RCC 7860 (cell line): ENCODE measurements at places on chromosomes 11 and 22.

DNA sequence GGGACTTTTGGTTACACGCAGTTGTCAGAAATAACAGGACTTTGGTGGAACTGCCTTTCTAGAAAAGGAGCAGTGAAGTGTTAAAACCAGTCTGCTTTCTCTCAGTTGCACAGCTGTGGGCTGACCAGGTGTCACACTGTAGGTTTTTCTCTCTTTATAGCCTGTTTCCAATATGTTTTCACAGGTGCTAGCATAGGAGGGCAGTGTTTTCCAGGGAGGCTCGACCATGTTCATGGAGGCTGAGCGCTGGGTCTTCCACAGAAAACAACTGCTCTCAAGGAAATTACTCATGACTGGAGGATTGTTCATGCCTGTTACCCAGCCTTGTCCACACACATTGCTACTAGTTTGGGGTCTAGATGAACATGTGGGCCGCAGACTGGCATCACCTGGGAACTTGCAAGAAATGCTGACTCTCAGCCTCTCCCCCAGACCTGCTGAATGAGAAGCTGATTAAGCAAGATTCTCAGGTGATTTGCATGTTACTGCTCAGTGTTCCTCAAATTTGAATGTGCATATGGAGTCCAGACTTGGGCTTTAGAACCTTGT is 157.7 kb downstream of the MAML2 start:
- no peak for DNase-seq

DNA sequence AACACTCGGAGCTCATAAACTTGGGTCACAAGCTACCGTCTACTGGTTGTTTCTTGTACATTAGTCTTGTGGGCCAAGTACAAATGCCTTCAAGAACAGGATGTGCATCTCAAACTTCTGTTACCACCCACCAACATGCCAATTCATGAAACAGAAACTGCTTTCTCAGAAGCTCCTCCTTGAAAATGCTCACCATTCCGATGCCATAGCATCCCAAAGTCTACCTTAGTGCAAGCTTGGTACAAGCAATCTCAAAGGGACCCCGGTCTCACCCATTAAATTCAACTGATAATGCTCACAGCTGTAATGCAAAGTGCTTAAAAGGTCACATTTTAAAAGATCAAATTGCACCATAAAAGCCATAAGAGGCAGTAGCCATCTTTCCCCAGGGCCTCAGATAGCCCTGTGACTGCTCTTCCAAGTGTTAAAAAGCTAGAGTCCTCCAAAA is 31.8 kb upstream of the CCDC34 start:
- DNase-seq: no peak

DNA sequence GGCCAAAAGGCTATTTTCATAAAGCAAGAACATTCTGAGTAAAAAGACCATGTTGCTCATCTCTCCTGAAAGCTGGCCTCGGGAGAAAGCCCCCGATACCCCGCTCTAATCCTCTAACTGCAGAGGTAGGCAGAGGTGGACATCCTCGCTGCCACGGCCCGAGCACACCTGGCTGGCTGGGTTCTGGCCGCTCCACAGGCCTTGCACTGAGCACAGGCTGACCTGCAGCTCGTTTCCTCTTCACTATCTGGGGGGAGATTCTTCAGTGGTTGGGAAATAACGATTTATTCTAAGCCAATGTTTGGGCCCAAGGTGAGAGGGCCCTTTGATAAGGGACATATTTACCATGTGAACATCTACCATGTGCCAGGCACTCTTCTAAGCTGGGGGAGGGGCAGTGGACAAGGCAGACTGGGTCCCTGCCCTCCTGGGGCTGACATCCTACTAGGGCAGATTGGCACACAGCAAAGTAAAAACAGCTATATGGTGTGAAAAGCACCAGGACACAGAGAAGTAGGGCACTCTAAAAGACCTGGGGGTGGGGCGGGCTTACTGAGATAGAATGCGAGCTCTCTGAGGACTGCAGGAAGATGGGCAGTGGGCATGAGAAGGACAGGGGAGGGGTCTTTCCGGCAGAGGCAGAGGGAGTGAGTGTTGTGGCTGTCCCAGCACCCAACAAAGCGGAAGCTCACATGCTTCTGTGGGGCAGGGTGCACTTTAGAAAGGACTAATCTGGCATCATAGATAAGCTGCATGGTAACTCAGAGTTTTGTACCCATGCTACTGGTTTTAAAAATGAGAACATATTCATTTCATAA is 65.5 kb upstream of the ARFGAP3 start:
- no peak for DNase-seq

GRCh38 chr11:43908191-43908590 is 27.6 kb downstream of the ALKBH3 start:
- no peak for DNase-seq

- DNase-seq: no peak
Measured at GRCh38 chr11:17972987-17973386, 39.9 kb downstream of the SERGEF start.

- DNase-seq: no peak
Measured at GRCh38 chr11:83006877-83007330, 64.8 kb downstream of the RAB30 start.

GRCh38 chr11:62652161-62653006 is 718 bp downstream of the INTS5 start:
- no peak for DNase-seq

GRCh38 chr22:29125443-29125778 is 52.6 kb downstream of the KREMEN1 start:
- DNase-seq: no peak

GRCh38 chr11:134878785-134879184 is 466.7 kb upstream of the B3GAT1 start:
- no peak for DNase-seq

GRCh38 chr11:83002053-83002452 is 69.6 kb downstream of the RAB30 start:
- DNase-seq: no peak

- DNase-seq: no peak
Measured at GRCh38 chr11:14386895-14387480, 28.0 kb upstream of the RRAS2 start.

GRCh38 chr11:73465871-73466270 is 89.7 kb downstream of the RELT start:
- no peak for DNase-seq

- peak; percentile 97 for DNase-seq
Measured at GRCh38 chr22:18031695-18032454, 7.5 kb upstream of the MICAL3 start.

- DNase-seq: no peak
Measured at GRCh38 chr22:33776491-33776890, 143.8 kb downstream of the LARGE1 start.

DNA sequence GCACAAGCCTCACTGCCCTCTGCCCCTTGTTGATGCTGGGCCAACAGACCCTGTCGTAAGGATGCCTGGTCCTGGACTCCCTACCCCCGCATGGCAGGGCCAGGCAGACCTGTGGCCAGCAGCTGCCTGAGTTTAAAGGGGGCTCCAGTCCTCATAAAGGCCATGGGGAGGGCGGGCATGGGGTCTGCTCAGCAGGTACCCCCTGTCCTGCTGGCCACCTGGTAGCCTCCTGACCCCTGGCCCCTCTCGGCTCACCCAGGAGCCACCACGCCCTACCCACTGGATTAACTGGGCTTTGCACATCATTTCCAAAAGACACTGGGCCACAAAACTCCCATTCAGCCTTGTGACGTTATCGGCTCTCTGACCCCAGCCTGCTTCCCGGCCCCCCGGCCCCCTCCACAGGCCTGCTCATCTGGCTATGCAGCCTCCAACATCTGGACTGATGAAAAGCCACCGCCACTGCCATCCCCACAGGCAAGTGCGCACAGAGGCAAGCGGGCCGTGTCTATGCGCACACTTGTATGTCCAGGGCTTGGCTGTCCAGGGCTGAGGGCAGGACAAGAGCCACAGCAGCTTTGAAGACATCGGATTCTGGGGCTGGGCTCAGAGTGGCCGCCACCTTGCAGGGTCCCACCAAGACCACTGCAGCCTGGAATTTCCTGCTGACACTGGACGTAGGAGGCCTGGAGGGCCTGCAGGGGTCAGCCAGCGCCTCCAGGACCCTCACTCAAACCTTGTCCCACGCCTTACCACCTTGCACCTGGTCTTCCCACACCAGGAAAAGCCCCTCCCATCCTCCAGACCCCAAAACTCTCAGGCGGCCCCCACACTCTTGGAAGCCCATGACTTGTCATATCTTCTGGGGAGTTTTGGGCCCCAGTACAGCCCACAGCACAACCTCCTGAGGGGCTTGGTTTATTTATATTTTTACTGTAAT is 48.7 kb downstream of the IGF2 start:
- DNase-seq: no peak

- DNase-seq: peak; percentile 89
Measured at GRCh38 chr11:81005595-81005994, 1564.8 kb upstream of the TENM4 start.

- no peak for DNase-seq
Measured at GRCh38 chr11:36248436-36248835, 40.8 kb downstream of the COMMD9 start.

DNA sequence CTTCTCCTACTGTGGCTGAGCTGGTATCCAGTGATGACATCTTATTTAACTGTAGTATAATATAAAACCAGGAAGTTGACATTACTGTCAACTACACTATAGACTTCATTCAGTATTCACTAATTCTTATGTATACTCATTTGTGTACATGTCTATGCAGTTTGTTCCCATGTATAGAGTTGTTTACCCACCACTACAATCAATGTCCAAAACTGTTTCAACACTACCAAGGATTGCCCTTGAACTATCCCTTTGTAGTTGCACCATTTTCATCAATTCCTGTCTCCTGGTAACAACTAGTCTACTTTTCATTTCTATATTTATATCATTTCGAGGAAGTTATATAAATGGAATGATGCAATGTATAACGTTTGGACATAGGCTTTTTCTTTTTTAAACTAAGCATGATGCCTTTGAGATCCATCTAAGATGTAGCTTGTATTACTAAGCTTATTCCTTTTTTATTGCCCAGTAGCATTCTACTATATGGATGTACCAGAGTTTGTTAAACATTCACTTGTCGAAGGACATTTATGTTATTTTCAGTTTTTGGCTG is 39.2 kb downstream of the TMEM135 start:
- DNase-seq: no peak

GRCh38 chr22:47421846-47422245 is 659.4 kb downstream of the TBC1D22A start:
- no peak for DNase-seq

DNA sequence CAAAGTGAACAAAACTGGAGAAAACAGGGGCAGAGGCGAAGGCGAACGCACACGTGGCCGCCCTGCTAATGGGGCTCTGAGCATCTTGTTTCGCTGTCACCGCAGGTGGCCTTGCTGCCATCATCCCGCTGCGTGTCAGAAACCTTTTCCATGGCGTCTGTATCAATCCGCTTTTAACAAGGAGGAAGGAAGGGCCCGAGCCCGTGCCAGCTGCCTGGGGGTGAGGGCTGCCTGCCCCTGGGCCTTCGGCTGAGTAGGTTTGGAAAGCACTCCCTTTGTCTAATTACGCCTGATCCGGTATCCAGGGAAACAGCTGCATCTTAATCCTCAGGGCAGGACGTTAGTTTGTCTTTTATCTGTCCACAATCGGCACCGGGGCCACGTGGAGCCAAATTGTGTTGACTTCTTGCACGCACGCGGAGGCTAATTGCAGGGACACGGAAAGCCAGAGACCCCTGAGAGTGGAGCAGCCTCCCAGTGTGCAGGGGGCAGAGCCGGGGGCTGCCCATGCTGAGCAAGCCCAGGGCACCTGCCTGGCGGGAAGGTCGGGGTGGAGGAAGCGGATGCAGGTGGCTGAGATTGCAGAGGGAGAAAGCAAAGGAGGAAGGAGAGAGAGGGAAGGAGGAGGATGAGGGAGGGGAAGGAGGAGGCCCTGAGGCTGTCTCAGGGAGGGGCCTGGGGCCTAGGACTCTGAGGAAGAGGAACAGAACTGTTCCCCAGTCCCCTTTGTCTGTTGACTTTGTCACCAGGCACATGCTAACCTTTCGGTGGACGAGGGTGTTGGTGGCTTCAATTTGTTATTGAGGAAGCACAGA is 19.2 kb upstream of the TH start:
- no peak for DNase-seq

DNA sequence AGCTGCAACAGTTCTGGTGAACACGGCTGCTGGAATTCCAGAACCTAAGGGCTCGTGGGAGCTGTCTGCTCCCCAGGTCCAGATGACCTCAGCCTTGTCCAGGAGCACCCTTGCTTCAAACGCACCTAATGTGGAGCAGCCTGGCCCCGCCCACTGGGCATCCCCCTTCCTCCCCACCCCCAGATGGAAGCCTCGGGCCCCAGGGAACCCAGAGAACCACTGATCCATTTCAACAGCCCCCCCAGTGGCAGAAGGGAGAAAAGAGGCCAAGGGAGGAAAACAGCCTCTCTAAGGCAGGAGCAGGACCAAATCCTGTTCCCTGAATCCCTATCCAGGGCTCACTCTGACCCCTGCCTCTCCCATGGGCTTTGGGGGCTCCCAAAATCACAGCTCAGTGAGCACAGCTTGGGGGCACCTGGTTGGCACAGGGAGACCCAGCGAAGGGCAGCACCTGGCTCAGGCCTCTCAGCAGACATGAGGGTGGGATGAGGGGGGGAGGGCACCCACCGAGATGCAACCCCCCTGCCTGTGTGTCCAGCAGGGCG is 1.2 kb downstream of the CYTH4 start:
- no peak for DNase-seq

- DNase-seq: no peak
Measured at GRCh38 chr11:43947003-43947500, 4.6 kb downstream of the C11orf96 start.

GRCh38 chr22:38872831-38873248 is 824 bp upstream of the CBX6 start:
- DNase-seq: no peak

- no peak for DNase-seq
Measured at GRCh38 chr11:122032317-122032716, 83.7 kb downstream of the BLID start.

- DNase-seq: no peak
Measured at GRCh38 chr11:108235633-108236032, 12.8 kb downstream of the ATM start.

GRCh38 chr22:32571761-32572160 is 97.2 kb downstream of the FBXO7 start:
- DNase-seq: no peak

GRCh38 chr11:86579406-86579731 is 93.0 kb downstream of the ME3 start:
- no peak for DNase-seq

DNA sequence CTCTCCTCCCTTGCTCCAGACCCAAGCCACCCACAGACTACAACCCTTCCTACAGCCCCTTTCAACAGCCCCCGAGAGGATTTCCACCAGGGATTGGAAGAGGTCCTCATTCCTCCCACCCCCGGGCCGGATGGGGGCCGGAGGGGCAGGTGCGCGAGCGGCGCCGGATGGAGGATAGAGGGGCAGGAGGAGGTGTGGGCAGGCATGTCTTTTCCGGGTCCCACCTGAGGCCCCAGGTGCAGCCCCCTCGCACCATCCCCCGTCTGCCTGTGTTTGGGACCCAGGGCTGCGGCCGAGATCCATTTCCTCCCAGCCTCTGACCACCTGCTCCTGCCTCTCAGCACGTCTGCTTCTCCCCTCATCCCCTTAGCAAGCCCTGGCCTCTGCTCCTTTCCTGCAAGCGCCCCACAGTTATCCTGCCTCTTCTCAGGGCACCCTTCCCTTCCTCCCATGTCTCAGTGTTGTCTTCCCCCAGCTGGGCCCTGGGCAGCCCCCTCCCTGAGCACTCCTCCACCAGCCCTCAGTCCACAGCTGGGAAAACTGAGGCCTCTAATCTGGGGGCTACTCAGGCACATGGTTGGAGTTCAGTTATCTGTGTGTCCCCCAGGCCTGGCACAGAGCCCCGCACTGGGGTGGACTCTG is 19.3 kb upstream of the CBX7 start:
- DNase-seq: no peak
